ENCODE measurements at places on chromosomes 13 and 19.

DNA sequence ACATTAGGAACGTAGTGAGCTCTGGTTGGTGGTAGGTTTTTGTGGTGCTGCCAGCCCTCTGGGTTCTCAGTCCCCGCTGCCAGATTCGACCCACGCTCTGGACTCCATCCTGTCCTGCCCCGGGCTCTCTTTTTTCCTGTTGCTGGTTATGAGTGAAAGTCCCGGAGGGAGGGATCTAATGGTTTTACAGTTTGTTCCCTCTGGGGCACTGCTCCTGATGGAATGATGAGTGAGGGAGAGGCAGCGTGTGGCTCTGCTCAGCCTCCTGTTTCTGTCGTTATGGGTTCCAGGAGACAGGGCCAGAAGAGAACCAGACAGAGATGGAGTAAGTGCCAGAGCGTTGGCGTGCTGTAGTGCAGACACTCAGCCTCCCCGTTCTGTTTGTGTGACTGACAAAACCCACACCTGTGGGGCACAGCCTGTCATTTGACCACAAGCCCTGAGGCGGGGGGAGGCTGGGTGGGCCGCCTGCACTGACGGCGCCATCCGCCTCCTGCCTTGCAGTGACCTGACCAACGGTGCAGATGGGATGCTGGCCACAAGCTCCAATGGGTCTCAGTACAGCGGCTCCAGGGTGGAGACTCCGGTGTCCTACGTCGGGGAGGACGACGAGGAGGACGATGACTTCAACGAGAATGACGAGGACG lies 18.3 kb downstream of the ATP4B start:
- DNase-seq, result no peak

GRCh38 chr13:90889906-90890834 lies 457.3 kb upstream of the MIR17HG start:
- DNase-seq, result no peak

DNA sequence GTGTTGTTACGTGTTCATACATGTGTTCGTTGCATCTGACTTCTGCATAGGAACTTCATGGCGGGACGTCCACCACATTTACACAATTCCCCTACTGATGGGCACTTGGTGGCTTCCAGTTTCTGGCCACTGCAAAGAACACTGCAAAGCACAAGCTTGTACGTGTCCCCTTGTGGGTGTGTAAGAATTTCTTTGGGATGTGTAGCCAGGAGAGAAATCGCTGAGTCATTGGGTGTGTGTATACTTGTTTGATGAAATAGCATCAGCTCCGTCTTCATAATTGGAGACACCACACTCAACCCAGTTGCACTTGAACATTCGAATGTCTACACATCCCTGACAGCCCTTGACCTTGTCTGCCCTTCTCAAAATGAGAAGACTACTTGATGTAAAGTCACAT lies 19.2 kb downstream of the KLK5 start:
- DNase-seq, result no peak

DNA sequence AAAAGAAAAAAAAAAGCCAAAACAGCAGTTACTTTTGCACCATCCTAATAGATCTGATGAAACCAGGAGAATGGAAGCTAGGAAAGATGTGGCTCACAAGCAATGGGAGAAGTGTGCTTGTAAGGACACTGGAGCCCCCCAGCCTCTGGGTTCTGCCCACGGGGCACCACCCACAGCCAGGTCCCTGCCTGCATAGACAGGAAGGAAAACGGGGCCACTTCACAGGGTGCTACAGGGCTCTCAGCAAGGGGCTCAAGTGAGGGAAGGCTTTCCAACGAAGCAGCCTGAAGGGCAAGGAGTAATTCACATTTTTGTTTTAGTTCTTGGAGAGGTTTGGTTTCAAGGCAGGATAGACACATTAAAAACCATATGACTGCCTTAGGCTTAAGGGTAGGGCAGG lies 42.7 kb downstream of the BRD4 start:
- no peak for DNase-seq

- DNase-seq, result no peak
These were observed 9.2 kb upstream of the ALOX5AP start for GRCh38 chr13:30726192-30726591.

GRCh38 chr19:38245826-38246498 lies 10.2 kb downstream of the PPP1R14A start:
- DNase-seq, result no peak

GRCh38 chr19:10858204-10858828 lies 10.1 kb downstream of the C19orf38 start:
- no peak for DNase-seq

DNA sequence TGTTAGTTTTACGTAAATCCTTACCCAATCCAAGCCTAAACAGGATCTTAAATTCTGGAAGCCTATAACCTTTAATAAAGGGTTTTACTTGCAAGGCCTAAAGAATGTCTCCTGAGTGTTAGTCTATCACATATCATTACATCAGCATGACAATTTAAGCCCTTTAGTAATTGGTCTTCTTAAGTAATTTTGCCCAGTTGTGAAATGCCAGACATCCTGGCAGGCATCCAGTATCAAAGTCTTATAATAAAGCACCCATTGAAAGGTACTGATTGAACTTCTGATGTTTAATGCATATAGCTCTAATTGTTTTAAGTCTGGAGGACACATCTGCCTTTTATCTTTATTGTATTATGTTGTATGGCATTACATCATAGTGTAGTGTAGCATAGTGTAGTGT lies 1078.9 kb downstream of the SLITRK1 start:
- DNase-seq, result no peak

DNA sequence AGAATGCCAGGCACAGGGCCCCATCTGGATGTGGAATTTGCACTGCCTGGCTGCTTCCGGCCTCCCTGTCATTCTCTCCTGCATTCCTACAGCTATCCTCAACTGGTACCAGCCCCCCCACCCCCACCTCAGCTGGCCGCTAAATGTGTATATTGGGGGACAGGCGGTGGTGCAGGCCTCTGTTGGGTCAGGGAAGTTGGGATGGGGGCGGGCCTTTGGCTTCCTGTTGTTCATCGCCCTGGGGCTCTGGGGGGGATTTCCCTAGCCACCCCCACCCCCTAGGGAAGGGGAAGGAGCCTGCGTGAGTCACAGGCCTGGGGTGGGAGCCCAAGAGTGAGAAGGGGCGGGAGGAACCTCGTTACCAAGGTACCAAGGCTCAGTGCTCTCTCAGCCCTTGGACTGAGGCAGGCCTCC lies 10.6 kb downstream of the POU2F2 start:
- DNase-seq, result no peak

GRCh38 chr13:36709136-36709890 lies 35.5 kb downstream of the SERTM1 start:
- DNase-seq, result no peak

DNA sequence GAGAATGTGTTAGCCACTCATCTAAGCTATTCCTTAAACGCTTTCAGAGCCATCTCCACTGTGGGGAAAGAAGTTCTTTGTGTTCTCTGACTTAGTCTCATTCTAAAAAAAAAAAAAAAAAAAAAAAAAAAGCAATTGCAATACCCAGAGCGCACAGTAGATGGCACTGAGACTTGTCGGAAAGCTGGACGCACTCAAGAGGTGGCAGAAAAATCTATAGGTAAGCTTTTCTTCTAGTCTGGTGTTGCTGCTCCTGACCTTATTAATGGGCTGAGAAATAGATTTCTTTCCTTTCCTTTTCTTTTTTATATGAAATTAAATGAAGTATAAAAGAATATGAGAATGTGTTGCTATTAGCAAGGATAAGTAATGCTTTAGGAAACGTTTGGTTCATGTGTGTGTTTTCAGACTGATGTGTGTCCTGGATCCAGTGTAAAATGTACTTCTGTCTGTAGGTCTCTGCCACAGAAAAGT lies 4.7 kb upstream of the GJB2 start:
- no peak for DNase-seq

GRCh38 chr19:32189956-32190706 lies 155.3 kb upstream of the ZNF507 start:
- no peak for DNase-seq

- DNase-seq, result no peak
These were observed 12.5 kb downstream of the AP1M1 start for GRCh38 chr19:16210168-16210567.

- DNase-seq, result no peak
These were observed 122.6 kb downstream of the POSTN start for GRCh38 chr13:37475966-37476365.

DNA sequence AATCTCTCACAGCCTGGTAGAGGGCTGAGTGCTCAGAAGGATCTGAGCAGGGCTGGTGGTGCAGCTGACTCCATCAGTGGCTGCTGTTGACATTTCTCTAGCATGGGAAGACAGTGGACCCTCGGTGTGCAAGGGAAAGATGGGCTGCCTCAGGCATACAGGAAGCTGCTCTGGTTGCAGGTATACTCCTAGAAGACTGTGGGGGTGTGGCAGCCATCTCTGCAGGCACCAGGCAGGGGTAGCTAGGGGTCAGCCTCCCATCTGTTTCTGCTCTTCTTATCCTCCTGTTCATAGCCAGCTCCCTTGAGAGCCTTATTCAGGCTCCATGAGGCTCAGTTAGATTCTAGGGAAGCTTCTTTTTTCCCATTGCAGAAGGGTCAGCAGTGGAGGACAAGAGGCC lies 475.5 kb downstream of the TSHZ3 start:
- no peak for DNase-seq

- DNase-seq, result no peak
These were observed 32.9 kb downstream of the CCDC122 start for GRCh38 chr13:43846496-43847158.

DNA sequence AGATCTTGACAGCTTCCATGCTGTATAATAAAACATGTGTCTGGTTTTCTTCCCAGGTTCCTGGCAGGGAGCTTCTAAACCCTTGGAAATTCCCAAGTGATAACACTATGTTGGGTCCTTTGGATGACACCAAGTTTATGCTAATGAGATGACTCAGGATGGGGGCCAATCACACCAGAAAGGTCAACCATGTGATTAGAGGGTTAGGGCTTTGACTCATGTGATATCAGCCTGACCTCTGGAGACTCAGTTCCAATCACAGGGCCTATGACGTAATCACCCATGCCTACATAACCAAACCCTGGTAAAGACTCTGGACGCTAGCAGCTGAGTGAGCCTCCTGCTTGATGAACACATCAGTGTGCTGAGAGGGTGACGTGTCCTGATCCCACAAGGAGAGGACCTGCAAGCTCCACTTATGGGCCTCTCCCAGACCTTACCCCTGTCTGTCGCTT lies 203.6 kb downstream of the DCLK1 start:
- DNase-seq, result no peak

GRCh38 chr19:14433554-14434501 lies 722 bp downstream of the PKN1 start:
- DNase-seq, result peak; percentile 9

GRCh38 chr13:100988921-100989320 lies 314.3 kb upstream of the TMTC4 start:
- DNase-seq, result no peak

DNA sequence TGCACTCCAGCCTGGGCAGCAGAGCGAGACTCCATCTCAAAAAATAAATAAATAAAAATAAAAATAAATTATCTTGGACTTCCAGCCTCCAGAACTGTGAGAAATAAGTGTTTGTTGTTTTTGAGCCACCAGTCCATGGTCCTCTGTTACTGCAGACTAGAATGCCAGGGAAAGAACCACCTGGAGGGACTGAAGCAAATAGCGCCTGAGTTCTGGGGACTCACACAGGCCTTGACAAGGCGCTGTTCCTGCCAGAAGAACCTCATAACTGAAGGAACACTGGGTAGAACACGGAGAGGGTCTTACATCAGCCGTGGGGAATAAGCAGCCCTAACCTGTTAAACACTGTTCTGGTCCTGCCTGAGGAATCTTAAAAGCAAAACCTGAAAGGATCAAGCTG lies 8.4 kb upstream of the LENG8 start:
- no peak for DNase-seq

DNA sequence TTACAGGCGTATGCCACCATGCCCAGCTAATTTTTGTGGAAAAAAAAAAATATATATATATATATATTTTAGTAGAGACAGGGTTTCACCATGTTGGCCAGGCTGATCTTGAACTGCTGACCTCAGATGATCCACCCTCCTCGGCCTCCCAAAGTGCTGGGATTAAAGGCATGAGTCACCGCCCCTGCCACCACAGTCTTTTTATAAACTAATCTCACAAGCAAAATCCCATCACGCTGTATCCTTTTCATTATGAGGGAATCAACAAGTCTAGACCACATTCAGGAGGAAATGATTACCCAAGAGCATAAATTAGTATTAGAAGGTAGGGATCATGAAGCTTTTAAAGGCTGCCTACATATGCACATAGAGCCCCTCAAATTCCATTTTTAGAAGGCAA lies 210.6 kb upstream of the NBEA start:
- no peak for DNase-seq

GRCh38 chr13:58018865-58019264 lies 387.3 kb downstream of the PCDH17 start:
- DNase-seq, result peak; percentile 77

Data from NCI-H2081 treated with DMSO at 0.1 percent for 48 hours (cell line).